ENCODE measurements at places on chromosomes 5 and 9.

DNA sequence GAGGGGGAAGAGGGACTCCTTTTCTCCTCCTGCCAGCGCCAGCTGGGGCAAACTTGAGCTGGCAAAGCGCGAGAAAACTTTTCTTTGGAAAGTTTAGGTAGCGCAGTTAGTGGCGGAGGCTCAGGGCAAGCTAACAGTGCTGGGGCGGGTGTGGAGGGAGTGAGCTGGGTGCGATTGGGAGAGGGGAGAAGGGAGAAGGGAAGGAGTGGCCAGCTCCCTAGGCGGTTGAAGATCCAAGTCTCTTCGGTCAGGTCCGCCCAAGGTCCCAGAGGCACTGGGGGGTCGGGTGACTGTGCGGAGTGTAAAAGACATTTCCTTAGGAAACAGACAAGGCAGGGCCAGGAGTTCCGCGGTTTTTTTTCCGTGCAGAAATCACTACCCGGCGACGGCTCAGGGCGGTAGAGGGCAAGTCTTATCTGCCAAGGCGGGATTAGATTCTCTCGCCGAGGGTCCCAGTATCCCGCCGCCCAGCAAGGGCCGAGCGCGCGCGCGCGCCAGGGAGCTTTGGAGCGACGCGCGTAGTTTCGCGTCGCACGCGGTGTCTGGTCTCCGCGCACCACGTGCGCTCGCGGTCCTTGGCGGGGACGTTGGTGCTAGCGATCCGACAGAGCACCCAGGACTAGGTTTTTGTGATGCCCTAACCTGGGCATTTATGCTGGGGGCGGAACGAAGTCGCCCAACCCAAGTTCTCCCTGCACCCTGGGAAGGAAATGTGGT lies 33.6 kb upstream of the NFIB start:
- DNase-seq = no peak

GRCh38 chr9:125878164-125878631 lies 131.0 kb downstream of the PBX3 start:
- no peak for DNase-seq

DNA sequence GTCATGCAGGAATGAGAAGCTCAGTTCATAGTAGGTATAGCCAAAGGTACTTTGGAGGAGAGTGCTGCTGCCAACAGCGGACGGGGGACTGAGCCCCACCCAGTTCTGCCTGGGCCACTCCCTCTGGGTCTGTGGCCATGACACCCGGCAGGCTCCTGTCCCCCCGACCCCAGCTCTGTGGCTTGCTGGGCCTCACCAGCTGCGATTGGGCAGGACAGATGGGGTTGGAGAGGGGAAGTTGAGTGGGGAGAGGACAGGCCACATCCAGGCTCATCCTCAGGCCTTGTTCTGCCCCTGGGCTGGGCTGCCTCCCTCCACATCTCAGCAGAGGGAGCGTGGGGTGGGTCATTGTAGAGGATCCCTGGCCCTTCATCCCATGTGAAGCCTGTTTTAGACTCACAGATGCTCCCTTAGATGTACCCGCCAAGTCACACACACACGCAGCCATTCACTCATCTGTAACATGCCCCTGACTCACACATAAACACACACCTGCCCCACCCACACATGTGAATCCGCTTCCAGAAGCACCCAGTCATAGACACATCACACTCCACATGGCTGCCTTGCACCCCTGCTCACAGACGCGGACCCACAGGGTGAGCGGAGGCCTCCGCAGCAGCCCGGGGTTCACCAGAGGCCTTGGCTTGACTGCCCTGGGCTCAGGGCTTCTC lies 48.8 kb downstream of the NTNG2 start:
- no peak for DNase-seq

- no peak for DNase-seq
Observed at GRCh38 chr5:44046619-44047364, 342.4 kb downstream of the FGF10 start.

GRCh38 chr5:65125591-65126541 lies 355.9 kb downstream of the ADAMTS6 start:
- DNase-seq = no peak

- DNase-seq = no peak
Observed at GRCh38 chr9:106976772-106977171, 113.8 kb downstream of the ZNF462 start.

Data from CD4-positive, alpha-beta T cell treated with Interleukin-17A for 1 hour (primary cell).